ENCODE measurements at places on chromosomes 16 and 17.

- no peak for DNase-seq
Measured at GRCh38 chr16:34054969-34055368, 595.6 kb downstream of the TP53TG3F start.

GRCh38 chr17:50676065-50676975, 31.4 kb downstream of the ANKRD40 start:
- no peak for DNase-seq

GRCh38 chr17:38435795-38436194, 7.5 kb downstream of the ARHGAP23 start:
- no peak for DNase-seq

DNA sequence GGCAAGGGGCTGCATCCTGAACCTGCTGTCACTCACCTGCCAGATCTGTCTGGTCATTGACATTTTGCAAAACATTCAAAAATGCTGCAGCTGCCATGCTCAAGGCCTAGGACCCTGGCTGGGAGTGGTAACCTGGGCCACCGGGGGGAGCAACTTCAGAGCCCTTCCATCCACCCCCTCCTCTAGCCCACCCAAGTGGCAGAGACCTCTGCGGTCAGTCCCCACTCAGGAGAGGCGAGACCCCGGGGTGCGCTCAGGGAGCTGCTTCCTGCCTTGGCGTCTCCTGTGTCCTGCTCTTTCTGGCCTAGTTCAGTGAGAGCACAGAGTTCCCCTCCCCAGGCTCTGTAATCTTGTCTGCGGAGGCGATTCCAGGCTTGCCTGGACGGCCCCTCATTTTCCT, 108.8 kb downstream of the CCDC182 start:
- no peak for DNase-seq

DNA sequence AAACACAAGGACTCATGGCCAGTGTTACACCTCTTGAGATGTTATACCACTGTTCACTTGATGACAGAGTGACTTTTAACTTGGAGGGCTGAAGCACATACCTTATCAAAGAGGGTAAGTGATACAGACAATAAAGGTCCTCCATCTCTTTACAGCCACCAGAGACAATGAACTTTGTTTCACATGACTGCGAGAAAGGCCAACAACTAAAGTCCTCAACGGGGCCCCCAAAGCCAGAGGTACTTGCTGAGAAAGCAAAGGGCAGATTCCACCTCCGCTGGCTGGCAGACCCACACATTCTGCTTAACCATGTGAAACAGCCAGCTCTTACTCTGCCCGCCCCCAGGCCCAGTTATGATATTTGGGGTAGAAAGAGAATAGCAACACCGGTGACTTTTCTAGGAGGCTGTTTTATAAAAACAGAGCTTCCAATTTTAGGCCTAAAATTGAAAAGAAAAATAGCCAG, 21.4 kb downstream of the DCUN1D3 start:
- DNase-seq = no peak

DNA sequence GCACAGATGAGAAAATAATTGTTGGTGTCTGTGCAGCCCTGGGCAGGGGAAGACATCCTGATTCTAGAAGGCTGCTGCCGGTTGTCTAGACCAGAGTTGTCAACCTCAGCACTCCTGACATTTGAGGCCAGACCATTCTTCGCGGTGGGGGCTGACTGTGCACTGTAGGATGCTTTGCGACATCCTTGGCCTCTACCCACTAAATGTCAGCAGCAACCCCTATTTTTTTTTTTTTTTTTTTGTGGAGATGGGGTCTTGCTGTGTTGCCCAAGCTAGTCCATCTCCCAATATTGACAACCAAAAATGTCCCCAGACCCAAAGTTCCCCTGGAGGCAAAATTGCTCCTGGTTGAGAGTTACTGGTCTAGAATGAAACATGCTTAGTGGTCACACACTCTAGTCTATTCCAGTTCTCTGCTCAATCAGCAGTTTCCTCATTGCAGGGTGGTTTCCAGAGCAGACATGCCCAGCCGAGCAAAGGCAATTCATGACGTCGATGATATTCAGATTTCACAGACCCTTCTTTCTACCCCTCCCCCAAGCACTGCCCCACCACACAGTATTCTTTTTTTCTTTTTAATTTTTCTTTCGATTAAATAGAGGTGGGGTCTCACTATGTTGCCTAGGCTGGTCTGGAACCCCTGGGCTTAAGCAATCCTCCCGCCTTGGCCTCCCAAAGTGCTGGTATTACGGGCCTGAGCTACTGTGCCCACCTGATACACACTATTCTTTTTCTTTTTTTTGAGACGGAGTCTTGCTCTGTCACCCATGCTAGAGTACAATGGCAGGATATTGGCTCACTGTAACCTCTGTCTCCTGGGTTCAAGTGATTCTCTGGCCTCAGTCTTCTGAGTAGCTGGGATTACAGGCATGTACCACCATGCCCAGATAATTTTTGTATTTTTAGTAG, 9.0 kb downstream of the C17orf99 start:
- no peak for DNase-seq

DNA sequence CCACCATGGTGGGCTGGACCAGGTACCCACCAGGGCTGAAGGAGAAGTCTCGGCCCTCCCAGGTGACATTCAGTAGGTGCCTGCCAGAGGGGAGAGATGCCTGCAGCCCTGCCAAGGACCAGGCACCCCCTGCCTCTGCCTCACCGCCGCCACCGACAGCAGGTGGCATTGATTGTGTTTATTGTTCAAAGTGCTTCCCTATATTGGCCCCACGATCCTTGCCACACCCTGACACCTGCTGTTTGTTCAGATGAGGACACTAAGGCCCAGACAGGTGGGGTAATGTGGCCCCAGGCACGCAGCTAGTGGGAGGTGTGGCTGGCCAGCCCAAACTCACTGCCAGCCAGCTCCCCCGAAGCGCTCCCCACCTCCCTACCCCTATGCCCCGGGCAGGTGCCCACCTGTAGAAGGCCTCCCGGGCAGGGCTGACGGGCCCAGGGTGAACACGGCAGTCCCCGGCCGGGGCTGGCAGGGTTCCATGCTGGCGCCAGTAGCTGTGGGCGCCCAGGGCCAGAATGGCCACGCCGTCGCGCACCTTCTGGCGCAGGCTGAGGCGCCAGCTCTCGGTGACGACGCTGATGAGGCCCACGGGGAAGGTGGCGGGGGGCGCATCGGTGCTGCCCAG, 8.0 kb downstream of the GRIN2C start:
- no peak for DNase-seq

- no peak for DNase-seq
Measured at GRCh38 chr16:76976101-76976500, 214.9 kb upstream of the MON1B start.

GRCh38 chr17:77821114-77821513, 137.4 kb upstream of the TNRC6C start:
- peak; percentile 54 for DNase-seq

DNA sequence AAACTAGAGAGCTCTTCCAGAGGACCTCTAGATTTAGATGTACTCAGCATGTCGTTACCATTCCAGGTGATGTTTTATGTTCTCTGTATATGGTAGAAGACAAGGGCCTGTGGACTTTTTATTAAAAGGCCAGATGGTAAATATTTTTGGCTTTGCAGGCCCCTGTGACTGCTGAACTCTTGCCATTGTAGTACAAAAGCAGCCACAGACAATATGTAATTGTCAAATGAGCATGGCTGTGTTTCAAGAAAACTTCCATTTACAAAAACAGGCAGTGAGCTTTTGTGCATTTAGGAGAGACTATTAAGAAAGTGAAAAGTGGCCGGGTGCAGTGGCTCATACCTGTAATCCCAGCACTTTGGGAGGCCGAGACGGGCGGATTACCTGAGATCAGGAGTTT, 4.6 kb downstream of the NIP7 start:
- DNase-seq = no peak

DNA sequence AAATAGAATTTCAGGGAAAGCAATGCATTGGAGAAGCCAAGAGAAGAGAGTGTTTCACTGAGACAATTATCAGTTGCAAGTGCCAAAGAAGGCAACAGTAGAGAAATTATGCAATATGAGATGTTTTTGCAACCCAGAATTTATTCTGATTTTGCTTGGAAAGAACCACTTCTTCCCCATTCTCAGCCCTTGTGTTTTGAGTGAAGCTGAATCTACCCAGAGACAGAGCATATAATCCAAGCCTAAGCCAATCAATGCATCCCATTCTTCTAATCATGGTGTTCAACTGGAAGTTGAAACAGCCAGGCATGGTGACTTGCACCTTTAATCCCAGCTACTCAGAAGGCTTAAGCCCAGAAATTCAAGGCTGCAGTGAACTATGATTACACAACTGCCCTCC, 6.9 kb upstream of the SCNN1G start:
- no peak for DNase-seq

GRCh38 chr17:74960570-74961342, 11.8 kb downstream of the HID1 start:
- no peak for DNase-seq

DNA sequence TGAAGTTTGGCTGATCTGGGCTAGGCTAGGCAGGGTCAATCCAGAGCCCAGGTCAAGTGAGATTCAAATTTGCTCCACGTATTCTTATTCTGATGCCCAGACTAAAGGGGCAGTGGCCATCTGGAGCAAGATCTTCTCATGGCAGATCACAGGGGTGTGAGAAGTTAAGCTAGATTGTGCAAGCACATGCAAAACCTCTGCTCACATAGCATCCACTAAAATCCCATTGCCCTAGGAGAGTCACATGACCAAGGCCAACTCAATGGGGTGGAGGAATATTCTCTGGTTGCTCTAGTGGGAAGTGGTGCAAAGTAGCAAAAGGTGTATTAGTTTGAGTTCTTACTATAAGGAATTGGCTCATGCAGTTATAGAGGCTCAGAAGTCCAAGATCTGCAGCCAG, 318.4 kb upstream of the ASIC2 start:
- no peak for DNase-seq

GRCh38 chr16:15450624-15451023, 16.2 kb downstream of the BMERB1 start:
- DNase-seq = peak; percentile 72

- no peak for DNase-seq
Measured at GRCh38 chr16:77974883-77975282, 47.5 kb upstream of the CLEC3A start.

- no peak for DNase-seq
Measured at GRCh38 chr17:59828478-59828760, 64.3 kb downstream of the TUBD1 start.

GRCh38 chr16:3998793-3999478, 117.3 kb downstream of the ADCY9 start:
- DNase-seq = no peak

DNA sequence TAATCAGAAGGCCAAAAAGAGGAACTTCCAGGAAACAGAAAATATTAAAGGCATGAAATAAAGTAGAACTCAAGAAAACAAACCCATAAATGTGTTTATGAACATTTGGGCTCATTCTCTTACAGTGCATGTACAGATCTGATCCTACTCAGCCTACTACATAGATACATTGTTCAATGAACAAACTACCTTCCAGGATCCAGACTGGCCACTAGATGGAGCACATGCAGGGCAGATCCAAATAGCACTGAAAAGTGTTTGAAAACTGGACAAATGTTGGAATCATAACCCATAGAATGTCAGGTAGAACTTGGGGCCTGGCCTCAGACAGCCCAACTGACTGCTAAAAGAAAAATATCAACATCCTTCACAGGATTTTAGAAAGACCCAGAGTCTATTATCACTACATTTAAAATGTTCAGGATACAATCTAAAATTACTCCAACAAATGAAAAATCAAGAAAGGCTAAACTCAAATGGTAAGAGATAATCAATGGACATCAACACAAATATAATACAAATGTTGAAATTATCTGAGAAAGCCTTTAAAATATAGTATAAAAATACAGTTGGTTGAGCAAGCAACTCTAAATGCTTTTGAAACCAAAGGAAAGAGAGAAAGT, 122.4 kb upstream of the NUDT7 start:
- DNase-seq = no peak
